ENCODE measurements at places on chromosomes 16 and 17.

DNA sequence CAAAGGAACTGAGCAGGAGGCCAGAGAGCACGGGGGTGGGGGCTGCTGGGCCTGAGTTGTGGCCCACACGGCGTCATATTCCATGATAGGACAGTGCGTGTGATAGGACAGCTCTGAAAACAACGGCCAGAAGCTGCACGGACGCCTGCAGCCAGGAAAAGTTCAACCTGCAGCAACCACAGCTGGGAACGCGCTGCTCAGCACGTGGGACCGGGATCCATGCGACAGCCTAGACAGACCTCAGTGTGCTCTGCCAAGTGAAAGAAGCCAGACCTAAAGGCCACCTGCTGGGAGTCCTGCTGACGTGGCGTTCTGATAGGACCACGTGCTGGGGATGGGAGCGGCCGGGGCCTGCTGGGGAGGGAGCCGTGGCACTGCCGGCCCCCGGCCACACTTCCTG, 21.6 kb downstream of the CTU2 start:
- no peak for DNase-seq

GRCh38 chr17:1365445-1366039, 34.5 kb downstream of the YWHAE start:
- DNase-seq: peak; percentile 79

GRCh38 chr17:78479369-78479768, 97.8 kb downstream of the DNAH17 start:
- DNase-seq: no peak

- DNase-seq: no peak
Observed at GRCh38 chr16:30046178-30046577, 15.1 kb upstream of the TLCD3B start.

GRCh38 chr17:15441315-15441714, 26.1 kb downstream of the CDRT4 start:
- DNase-seq: no peak

DNA sequence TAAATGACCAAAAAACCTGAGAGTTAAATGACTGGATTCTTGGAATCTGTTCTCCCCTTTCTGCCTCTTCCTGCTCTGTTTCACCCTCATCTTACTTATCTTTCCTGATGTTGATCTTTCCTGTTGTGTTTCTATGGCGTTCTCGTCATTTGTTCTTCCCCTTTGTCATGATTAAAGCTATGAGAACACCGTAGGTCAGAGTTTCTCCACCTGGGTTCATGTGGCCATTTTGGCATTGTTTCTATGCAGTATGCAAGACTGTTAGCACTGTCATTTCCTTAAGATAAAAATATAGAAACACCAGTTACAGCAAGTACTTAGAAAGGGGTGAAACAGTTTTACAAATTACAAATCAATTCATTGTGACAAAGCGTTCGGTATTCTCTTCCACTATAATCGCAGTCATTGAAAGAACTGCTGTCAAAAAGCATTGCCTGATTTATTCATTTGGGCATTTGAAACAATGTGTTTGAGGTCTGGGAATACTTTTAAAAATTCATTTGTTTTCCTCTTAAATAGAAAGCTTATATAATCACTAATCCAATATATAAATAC, 166.0 kb downstream of the PHKB start:
- no peak for DNase-seq

GRCh38 chr16:17977260-17977659, 359.3 kb downstream of the NPIPA8 start:
- DNase-seq: no peak

- no peak for DNase-seq
Observed at GRCh38 chr17:8053600-8053999, 14.7 kb downstream of the ALOX15B start.

DNA sequence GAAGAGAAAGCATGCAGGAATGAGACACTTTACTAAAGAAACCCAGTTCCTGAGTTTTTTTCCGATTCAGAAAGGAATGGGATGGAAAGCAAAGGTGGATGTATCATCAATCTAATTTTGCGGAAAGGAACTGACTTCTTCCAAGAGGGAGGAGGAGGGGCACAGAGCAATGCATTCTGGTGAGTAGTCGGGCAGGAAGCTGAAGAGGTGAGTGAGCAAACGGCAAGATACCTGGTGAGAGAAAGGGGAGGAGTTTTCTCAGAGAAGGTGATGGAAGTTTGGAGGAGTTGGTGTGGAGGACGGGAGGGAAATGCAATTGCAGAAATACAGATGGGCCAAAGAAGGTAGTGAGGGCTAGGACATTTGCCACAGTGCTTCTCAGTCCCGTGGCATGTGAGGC, 713.2 kb downstream of the KCNJ2 start:
- no peak for DNase-seq

GRCh38 chr17:69578385-69578936, 164.0 kb downstream of the MAP2K6 start:
- DNase-seq: no peak

- DNase-seq: peak; percentile 83
Observed at GRCh38 chr16:74709441-74709877, 8.8 kb upstream of the MLKL start.

DNA sequence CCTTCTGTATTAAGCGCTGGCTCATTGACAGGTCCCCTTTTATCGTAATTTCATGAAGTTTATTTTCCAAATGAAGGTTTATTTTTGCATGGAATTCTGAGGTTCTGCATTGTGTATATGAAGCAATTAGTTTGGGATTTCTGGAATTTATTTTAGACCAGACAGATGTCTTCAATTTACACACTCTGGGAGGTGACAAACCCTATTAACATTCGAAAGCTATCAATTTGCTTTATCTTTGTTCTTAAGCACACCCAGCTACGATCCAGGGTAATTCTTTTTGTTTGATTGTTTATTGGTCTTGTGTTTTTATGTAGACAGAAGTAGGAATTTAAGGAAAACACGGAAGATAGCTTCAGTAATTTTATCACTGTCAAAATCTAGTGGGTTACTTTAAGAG, 264.6 kb downstream of the HS3ST3A1 start:
- DNase-seq: no peak

DNA sequence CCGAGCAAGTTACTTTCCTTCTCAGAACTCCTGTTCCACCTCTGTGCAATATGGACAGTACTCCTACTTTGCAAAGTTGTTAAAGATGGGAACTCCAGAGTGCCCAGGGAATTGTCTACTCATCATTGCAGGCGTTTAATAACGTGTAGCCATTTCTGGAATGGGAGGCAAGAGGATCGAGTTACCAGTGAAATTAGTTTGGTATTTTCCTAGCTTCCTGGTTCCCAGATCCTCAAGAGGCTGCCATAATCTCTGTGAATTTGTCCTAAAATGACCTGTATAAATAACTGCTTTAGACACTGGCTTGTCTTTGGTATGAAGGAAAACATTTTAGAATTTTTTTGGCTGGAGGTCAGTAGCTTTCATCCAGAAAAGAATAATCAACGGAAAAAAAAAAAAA, 27.7 kb downstream of the WWOX start:
- no peak for DNase-seq

GRCh38 chr17:45261577-45262515, at the start of gene SPATA32:
TSS of gene SPATA32 (minus strand) at chr17:45262094. CDS start at chr17:45262016, 78 bp downstream.
- DNase-seq: peak; percentile 62

- no peak for DNase-seq
Observed at GRCh38 chr16:59042301-59042700, 308.2 kb upstream of the GOT2 start.

Data from activated CD4-positive, alpha-beta T cell treated with anti-CD3 and anti-CD28 coated beads, Interleukin-2, amount 50 U/mL, for 16 hours (primary cell).